ENCODE measurements at places on chromosomes 4 and X. TPM values are rescaled to one million over a fixed set of nuclear protein-coding genes. Genes with fewer than 3 reads are reported as not detected.

GRCh38 chr4:42643685-42644084, 13.2 kb downstream of the ATP8A1 start:
- no peak overlapping the region for H3K27ac ChIP-seq
- no peak for DNase-seq
- H3K4me3 ChIP-seq, result no peak overlapping the region
- H3K4me1 ChIP-seq, result no peaks in the 10 kb centered on the region

The MAGEA12 gene
- total RNA-seq, result not detected

DNA sequence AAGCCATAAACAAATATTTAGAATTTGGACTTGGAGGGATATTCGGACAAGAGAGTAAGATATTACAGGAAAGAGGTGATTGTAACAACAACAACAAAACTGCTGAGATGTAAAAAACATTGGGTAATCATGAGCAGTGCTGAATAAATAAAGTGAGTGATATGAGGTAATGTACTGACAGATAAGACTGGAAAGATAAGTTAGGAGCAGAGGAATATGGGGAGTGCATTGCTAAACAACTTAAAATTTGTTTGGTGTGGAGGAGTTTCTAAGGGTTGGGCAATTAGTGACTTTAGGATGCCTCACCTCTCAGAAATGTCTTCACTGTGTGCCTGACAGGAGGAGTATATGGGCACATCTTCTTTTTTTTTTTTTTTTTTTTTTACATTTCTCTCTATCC, 637.8 kb upstream of the GRIA3 start:
- H3K27me3 ChIP-seq, result no peaks in the 10 kb centered on the region
- H3K36me3 ChIP-seq, result no peaks in the 10 kb centered on the region
- H3K4me3 ChIP-seq, result no peak overlapping the region
- H3K27ac ChIP-seq, result no peak overlapping the region

The SCD5 gene
- total RNA-seq, result 39.8 TPM

DNA sequence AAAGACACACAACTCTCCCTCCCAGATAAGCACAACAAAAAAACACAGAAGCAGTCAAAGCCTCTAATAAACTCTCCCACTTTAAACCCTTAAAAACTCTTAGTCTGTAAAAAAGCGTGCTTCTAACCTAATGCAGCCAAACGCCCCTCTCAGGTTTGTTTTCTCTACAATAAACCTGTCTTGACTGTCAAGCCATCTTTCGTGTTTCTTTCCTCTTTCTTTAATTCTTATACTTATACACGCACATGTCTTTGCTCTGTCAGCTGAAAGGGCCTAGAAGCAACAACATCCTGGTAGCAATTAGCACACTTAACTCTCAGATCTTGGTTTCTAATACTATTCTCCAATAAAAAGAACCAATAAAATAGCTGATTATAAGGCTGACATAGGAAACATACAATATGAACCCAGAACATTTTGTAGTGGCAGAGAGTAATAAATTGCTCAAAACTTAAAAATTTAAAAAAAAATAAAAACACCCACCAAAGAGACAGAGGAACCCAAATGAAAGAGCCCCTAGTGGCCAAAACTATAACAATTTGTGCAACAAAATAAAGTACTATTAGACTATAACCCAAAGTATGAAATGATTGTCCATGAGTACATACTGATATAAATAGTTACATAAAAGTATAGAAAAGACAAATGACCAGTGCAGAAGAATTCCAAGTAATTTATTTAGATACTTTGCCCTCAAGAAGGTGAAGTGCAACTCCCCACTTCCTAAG, 440.4 kb upstream of the ADGRL3 start:
- no peaks in the 10 kb centered on the region for H3K36me3 ChIP-seq
- H3K27ac ChIP-seq, result no peak overlapping the region

The CRMP1 gene
- not detected for total RNA-seq

GRCh38 chr4:85446141-85446861, 28.6 kb upstream of the ARHGAP24 start:
- no peaks in the 10 kb centered on the region for H3K27me3 ChIP-seq
- no peak overlapping the region for H3K4me3 ChIP-seq
- no peak for DNase-seq
- no peaks in the 10 kb centered on the region for H3K4me1 ChIP-seq
- H3K27ac ChIP-seq, result no peak overlapping the region

Measured in GM23248 (cell line).